ENCODE measurements at places on chromosomes 4 and X.

DNA sequence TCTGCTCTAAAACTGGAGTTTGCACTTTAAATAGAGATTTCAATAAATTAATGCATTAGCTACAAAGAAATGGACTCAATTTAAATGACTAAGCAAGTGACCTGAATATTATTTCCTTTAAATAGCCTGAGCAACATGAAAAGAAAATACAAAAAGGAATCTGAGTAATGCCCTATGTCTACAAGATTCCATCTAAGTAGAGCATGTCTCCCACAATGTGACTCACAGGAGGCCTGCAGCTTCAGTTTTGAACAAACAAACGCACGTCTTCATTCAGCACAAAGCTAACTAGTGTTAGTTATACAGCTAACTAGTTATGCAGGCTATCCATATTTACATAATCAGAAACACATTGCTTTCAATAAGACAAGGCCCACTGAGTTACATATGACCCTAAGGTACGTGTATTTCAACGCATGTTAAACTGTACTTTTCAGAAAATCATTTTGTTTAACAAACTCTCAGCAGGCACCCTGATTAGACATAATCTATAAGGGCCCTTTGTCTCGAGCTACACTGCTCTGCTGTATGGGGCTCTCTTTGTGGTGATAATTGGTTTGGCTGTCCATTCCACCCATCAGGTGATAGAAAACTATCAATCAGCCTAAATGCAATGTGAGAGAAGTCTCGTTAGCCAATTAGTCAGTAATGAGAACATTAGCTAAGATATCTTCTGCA, 116.5 kb downstream of the MAML3 start:
- DNase-seq: peak; percentile 44

GRCh38 chrX:108557580-108557979, 117.9 kb downstream of the COL4A5 start:
- DNase-seq: no peak

GRCh38 chr4:173669460-173670179, 139.6 kb upstream of the HAND2 start:
- no peak for DNase-seq

- no peak for DNase-seq
Observed at GRCh38 chrX:131219271-131219670, 69.8 kb downstream of the IGSF1 start.

DNA sequence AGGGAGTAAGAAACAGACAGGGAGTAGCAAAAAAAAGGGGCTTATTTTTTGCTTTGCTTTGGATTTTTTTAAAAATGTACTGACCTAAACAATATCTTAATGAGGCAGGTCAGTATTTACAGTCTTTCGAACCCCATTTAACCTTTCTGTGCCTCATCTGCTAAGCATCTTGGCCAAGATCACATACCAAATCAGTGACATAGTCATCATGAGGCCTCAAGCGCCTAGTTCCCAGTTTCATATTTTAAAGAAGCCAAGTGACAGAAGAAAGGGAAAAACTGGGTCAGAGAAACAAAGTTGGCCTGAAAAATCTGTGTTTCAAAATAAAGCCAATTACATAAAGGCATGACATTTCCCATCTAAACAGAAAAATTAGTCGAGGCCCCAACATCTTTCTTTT, 94.6 kb upstream of the WDR44 start:
- peak; percentile 6 for DNase-seq

- peak; percentile 95 for DNase-seq
Observed at GRCh38 chr4:4333265-4333706, 43.2 kb downstream of the ZBTB49 start.

- no peak for DNase-seq
Observed at GRCh38 chrX:132763528-132763927, 194.9 kb downstream of the HS6ST2 start.

- DNase-seq: no peak
Observed at GRCh38 chrX:29941287-29941686, 274.1 kb upstream of the MAGEB2 start.

DNA sequence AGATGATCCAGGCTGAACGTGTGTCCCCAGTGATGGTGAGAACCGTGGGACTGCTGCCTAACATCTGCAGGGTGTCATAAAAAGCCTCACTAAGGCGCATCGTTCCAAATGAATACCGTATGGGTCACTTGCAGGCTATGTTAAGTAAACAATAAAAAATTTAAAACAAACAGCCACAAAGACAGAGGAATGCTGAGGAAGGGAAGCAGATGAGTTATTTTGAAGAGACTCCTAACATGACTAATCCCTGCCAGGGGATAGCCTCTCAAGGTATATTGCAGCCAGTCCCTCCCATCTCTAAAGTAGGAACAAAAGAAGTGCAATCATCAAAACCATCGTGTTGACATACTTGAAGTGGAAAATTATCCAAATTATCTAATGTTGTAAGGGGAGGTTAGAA, 83.8 kb downstream of the UNC5C start:
- peak; percentile 3 for DNase-seq

GRCh38 chr4:82930848-82931755, 30.6 kb downstream of the THAP9 start:
- DNase-seq: peak; percentile 3

DNA sequence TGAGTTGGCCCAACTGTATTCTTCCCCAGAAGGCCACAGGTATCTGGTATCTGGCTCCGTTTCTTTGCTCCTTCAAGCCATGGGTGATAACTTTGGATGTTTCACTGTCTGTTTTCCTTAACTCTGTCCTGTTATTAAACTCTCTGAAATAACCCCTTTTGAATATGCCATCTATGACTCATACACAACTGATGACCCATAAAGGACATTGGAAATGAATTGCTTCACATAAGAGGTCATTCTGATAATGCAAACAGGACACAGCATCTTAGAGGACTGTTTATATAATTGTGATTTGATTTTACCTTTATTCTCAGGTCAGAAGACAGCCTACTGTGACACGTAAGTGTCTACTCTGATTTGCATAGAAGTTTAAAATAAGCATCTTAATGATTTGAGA, 227.7 kb downstream of the VEGFC start:
- DNase-seq: no peak

GRCh38 chr4:52939739-52940138, 77.6 kb downstream of the RASL11B start:
- peak; percentile 60 for DNase-seq

DNA sequence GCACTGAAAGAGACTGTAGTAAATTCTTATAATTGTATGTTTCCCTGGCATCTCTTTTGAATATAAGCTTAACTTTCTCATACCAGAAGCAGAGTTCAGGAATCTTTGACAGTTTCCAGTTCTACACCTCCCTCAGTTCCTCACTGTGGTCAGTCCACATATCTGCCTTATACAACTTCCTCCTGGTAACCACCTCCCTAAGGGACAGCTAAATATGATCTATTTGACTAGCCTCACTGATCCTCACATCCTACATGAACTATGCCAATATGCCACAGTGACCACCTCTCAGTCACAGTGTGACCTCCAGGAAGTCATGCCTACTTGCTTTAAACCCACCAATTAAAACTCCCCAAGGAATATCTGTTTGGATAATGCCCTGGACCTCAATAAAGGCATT, 51.6 kb upstream of the HDAC8 start:
- DNase-seq: no peak

DNA sequence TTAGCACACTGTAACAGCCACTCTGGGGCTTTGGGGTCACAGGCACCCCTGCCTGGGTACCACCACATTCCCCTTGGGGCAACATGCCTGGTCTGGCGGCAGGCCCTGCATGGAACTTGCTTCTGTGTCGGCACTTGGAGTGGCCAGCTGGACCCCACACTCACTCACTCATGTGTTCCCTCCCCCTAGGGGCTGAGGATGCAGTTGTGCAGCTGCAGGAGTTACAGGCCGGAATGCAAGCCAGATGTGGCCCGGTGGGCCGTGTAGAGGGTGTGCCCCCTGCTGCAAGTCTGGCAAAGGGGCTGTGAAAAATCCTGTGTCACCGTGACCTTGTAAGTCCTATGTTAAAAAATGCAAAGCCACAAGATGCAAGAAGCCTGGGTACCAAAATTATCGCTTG, 34.2 kb downstream of the ATXN3L start:
- no peak for DNase-seq
